ENCODE measurements at places on chromosomes 3 and 15. TPM values are rescaled to one million over a fixed set of nuclear protein-coding genes. Genes with fewer than 3 reads are reported as not detected.
A peak's percentile ranks its signal among the peaks of the same experiment; 100 is the strongest.

DNA sequence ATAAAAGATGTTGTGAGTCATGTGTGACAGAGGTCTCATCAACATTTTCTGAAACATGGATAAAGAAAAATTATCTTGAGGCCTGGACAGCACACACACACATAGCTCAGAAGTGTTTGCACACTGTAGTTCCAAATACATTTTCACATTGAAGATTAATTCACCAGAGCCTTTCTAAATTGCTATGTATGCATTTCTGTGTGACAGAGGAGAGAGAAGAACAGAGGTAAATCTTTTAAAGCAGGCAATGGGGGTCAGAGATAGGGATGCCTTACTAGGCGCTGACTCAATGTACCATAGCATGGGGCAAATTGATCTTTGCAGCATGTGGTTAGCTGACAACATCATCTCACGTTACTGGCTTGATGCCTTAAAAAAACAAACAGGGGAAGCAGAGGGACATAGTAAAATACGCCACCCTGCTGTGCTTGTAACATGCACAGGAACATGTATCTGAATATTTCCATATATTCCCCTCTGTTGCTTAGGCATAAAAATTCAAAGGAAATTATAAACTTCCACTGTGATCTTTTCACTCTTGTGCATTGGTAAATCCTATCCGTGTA lies 7.7 kb downstream of the POU1F1 start:
- H3K4me3 ChIP-seq, result no peak overlapping the region
- no peaks in the 10 kb centered on the region for H3K36me3 ChIP-seq
- no peaks in the 10 kb centered on the region for H3K27me3 ChIP-seq
- no peak for DNase-seq

- H3K27ac ChIP-seq, result no peak overlapping the region
- H3K36me3 ChIP-seq, result no peaks in the 10 kb centered on the region
- peaks cover 22% of the 10 kb centered on the region for H3K4me1 ChIP-seq
- DNase-seq, result no peak
- H3K27me3 ChIP-seq, result peaks cover 14% of the 10 kb centered on the region
- no peak overlapping the region for H3K4me3 ChIP-seq
Measured at GRCh38 chr15:70432924-70433495, 330.3 kb downstream of the UACA start.

DNA sequence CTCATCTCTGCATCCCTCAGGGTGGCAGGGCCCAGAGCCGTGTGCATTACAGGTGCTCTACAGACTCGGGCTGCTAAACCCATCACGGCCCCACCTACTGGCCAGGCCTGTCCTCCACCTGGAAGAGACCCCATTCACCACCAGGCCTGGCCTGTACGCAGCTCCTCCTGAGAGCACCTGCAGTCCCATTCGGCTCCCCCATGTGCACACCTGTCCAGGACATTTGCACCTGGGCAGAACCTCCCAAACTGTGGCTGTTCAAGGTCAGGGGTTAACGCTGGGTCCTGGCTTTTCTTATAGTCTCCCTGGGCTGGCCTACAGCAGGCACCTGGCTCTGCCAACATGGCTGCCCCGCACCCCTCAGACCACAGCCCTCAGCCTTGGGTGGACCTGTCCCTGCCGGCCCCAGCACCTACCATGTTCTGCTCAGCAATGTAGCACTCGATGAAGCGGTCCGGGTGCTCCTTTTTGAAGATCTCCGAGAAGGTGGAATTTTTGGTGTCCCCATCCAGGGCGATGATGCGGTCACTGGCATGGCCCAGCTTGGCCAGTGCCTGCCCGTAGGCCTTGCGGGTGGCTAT lies 25.7 kb downstream of the TKT start:
- DNase-seq, result no peak
- H3K4me3 ChIP-seq, result no peak overlapping the region
- peaks cover 67% of the 10 kb centered on the region for H3K36me3 ChIP-seq
- peaks cover 8% of the 10 kb centered on the region for H3K4me1 ChIP-seq

- H3K4me1 ChIP-seq, result peaks cover 86% of the 10 kb centered on the region
- DNase-seq, result peak; percentile 61
- H3K27me3 ChIP-seq, result no peaks in the 10 kb centered on the region
- peaks cover 77% of the 10 kb centered on the region for H3K36me3 ChIP-seq
Measured at GRCh38 chr3:5194801-5195509, 7.4 kb downstream of the EDEM1 start.

DNA sequence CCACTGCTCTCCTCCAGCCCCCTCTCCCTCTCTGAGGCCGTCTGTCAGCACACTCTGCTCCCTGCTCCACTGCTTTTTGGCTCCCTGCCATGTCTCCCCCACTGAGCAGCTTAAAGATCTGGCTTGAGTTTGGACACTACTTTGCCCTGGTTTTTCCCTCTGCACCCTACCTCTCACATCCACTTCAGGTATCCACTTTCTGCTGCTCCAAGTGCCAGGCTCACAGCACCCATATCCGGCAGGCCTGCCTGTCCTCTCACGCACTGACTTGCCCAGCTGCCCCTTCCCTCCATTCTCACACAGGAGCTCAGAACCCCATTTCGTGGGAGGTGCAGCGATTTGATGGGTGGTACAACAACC lies 3.7 kb downstream of the DUOX1 start:
- no peak overlapping the region for H3K27ac ChIP-seq
- DNase-seq, result no peak
- peaks cover 51% of the 10 kb centered on the region for H3K27me3 ChIP-seq
- H3K4me1 ChIP-seq, result peaks cover 15% of the 10 kb centered on the region
- H3K4me3 ChIP-seq, result no peak overlapping the region
- no peaks in the 10 kb centered on the region for H3K36me3 ChIP-seq

GRCh38 chr15:31086344-31086743 lies 15.2 kb downstream of the TRPM1 start:
- peaks cover 17% of the 10 kb centered on the region for H3K27me3 ChIP-seq
- DNase-seq, result no peak
- H3K4me3 ChIP-seq, result no peak overlapping the region
- no peak overlapping the region for H3K27ac ChIP-seq

- H3K36me3 ChIP-seq, result no peaks in the 10 kb centered on the region
- peaks cover 24% of the 10 kb centered on the region for H3K27me3 ChIP-seq
- no peak for DNase-seq
- H3K4me3 ChIP-seq, result no peak overlapping the region
Measured at GRCh38 chr15:58039079-58040035, 26.2 kb downstream of the ALDH1A2 start.

GRCh38 chr3:180934638-180935037 lies 22.2 kb downstream of the FXR1 start:
- H3K4me3 ChIP-seq, result no peak overlapping the region
- H3K27ac ChIP-seq, result no peak overlapping the region
- H3K36me3 ChIP-seq, result peaks cover 34% of the 10 kb centered on the region
- H3K27me3 ChIP-seq, result no peaks in the 10 kb centered on the region

DNA sequence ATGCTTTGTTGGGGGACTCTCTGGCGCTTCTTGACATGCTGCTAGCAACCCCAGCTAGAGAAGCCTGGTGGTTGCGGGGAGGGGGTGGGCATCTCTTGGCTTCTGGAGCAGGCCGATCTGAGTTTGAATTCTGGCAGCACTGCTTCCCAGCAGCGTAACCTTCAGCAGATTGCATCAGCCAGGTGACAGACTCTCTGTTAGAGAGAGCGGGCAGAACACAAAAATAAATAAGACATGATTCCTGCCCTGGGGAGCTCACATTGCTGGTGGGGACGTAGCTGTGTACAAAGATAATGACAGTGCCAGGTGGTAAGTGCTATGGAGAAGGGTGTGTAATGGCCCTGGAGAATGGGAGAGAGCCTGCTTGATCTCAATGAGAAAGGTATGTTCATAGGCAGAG lies 87.4 kb downstream of the THSD4 start:
- H3K4me3 ChIP-seq, result no peak overlapping the region
- H3K36me3 ChIP-seq, result no peaks in the 10 kb centered on the region
- DNase-seq, result no peak

DNA sequence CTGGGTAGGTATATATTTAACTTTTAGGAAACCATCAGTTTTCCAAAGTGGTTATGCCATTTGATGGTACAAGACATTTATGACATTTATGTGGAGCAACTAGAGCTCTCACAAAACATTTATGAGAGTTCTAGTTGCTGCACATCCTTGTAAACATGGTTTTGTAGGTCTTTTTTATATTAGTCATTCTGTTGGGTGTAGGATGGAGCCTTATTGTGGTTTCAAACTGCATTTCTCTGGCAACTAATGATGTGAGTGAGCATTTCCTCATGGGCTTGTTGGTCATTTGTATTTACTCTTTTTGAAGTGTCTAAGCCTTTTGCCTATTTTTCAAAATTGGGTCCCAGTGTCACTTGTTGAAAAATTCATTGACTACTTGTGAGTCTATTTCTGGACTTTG lies 45.7 kb upstream of the MGLL start:
- peaks cover 26% of the 10 kb centered on the region for H3K27me3 ChIP-seq
- H3K4me1 ChIP-seq, result peaks cover 10% of the 10 kb centered on the region
- no peak overlapping the region for H3K4me3 ChIP-seq
- H3K27ac ChIP-seq, result no peak overlapping the region

DNA sequence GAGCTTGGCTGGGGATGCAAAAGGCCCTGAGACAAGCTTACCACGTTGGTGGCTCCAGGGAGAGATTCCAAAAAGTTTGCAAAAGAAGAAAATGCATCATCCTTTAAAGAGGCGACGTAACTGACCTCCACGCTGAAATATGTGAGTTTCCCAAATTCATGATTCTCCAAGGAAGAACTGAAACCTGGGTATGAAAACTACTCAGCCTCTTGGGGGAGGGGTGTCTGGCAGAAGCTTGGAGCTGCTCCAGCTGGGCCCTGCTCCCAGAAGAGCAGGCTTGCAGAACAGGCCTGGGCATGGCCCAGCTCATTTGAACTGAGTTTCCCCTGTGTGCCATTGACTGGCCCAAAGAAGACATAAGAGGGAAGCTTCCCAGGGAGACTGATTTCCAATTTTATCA lies 20.5 kb downstream of the CPN2 start:
- no peak overlapping the region for H3K27ac ChIP-seq
- peaks cover 29% of the 10 kb centered on the region for H3K27me3 ChIP-seq
- DNase-seq, result no peak
- peaks cover 12% of the 10 kb centered on the region for H3K4me1 ChIP-seq

DNA sequence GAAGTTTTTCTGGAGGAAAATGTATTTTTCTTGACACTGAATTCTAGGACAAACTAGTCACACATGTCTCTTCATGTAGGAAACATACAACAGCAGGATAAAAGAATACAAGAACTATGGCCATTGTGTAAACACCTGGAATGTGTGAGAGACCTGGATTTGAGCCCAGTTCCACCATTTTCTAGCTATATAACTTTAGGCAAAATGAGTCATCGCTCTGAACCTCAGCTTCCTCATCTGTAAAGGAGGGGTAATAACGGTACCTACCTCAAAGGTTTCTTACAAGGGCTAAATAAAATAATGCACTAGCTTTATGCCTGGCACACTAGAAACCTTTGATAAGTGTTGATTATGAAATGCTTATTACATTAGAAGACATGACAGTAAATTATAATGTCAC lies 57.8 kb downstream of the RIOX2 start:
- peaks cover 40% of the 10 kb centered on the region for H3K4me1 ChIP-seq
- no peak overlapping the region for H3K27ac ChIP-seq
- no peak overlapping the region for H3K4me3 ChIP-seq
- peaks cover 67% of the 10 kb centered on the region for H3K36me3 ChIP-seq

- peaks cover 32% of the 10 kb centered on the region for H3K36me3 ChIP-seq
- H3K27ac ChIP-seq, result no peak overlapping the region
- H3K4me3 ChIP-seq, result no peak overlapping the region
- no peaks in the 10 kb centered on the region for H3K27me3 ChIP-seq
- no peak for DNase-seq
Measured at GRCh38 chr15:91456251-91456718, 356.2 kb downstream of the SV2B start.

DNA sequence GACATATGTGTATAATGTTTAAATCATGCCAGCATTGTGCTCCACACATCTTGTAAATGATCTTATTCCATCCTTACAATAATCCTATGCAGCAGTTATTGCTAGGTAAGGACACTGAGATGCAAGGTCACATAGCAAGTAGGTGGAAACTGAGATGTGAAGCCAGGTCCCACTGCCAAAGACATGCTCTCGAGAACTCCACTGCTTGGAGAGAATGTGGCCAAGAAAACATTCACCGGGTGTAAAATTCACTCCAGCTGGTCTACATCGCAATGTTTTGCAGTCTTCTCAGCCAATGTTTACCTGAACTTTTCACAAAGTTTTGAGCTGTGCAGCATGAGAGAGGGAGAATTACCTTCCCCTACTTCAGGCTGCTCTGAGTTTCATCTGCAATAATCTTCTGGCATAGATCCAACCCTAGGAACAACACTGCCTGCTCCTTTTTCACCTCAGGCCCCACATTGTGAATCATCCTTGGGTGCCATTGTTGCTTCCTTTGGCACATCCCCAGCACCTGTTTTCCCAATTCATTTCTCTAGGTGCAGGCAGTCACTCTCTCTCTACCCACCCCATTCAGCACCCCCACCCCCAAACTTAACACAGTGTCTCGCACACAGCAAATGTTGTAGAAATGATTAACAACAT lies 53.5 kb upstream of the PRTG start:
- no peaks in the 10 kb centered on the region for H3K36me3 ChIP-seq
- peaks cover 1% of the 10 kb centered on the region for H3K4me1 ChIP-seq
- H3K4me3 ChIP-seq, result no peak overlapping the region
- H3K27me3 ChIP-seq, result peaks cover 13% of the 10 kb centered on the region

GRCh38 chr15:91243826-91244225 lies 143.8 kb downstream of the SV2B start:
- H3K4me1 ChIP-seq, result no peaks in the 10 kb centered on the region
- H3K27me3 ChIP-seq, result peaks cover 15% of the 10 kb centered on the region
- no peaks in the 10 kb centered on the region for H3K36me3 ChIP-seq
- no peak overlapping the region for H3K4me3 ChIP-seq
- DNase-seq, result no peak
- no peak overlapping the region for H3K27ac ChIP-seq

GRCh38 chr3:7282988-7283387 lies 422.1 kb downstream of the GRM7 start:
- no peaks in the 10 kb centered on the region for H3K4me1 ChIP-seq
- H3K27me3 ChIP-seq, result no peaks in the 10 kb centered on the region
- no peak overlapping the region for H3K4me3 ChIP-seq
- no peak for DNase-seq

DNA sequence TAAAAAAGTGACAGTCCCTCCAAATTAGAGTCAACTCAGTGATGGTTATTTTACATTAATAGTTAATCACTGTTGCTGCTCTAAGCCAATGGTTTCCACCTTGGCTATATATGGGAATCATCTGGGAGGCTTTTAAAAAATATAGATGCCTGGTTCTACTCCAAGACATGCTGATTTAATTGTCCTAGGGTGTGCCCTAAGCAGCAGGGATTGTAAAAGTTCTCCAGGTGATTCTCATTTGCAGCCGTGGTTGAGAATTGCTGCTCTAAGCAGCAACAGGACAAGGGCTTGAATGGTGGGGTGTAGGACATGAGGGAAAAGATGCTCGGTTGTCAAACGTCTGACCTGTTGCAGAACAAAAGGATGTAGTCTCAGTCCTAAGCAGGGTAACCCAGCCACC lies 405.1 kb upstream of the MCTP2 start:
- H3K36me3 ChIP-seq, result no peaks in the 10 kb centered on the region
- no peaks in the 10 kb centered on the region for H3K4me1 ChIP-seq
- H3K27ac ChIP-seq, result no peak overlapping the region
- H3K27me3 ChIP-seq, result no peaks in the 10 kb centered on the region

The UBA7 gene
- 179 TPM for total RNA-seq

The RASGRF1 gene
- not detected for total RNA-seq

The PAK6 gene
- 0.20 TPM for total RNA-seq

The CD86 gene
- total RNA-seq, result 21.6 TPM

The RARRES1 gene
- total RNA-seq, result not detected

The UBAP1L gene
- total RNA-seq, result 3.3 TPM

The CRTAP gene
- 42.6 TPM for total RNA-seq

The MUSTN1 gene
- 4.4 TPM for total RNA-seq

Data from activated CD4-positive, alpha-beta memory T cell treated with anti-CD3 and anti-CD28 coated beads, Interleukin-2, amount 10 ng/mL, durations not matched to agents 7 days and 5 days (primary cell).